Iris pigment epithelial cell (primary cell): ENCODE measurements at places on chromosomes 6 and 20.
A peak's percentile ranks its signal among the peaks of the same experiment; 100 is the strongest.

DNA sequence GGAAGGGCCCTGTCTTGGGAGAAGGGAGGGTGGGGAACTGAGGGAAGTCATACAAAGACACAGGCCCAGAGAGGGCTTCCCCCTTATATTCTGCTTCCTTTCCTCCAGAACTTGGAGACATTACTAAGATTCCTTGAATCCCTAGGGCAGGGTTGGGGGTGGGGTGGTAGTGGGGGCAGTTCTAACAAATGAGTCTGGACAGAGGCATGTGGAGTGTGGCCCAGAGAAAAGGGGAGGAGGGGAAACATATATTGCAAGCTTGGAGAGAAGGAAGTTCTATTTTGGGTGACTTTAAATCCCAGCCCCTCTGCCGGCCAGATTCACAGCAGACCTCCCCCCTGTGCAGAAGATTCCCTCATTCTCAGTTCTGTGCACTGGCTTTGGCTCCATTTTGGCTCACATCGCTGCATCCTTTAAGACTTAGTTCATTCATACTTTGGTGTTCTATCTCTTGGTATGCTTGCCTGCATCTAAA lies 43.7 kb downstream of the DAAM2 start:
- DNase-seq, result no peak

DNA sequence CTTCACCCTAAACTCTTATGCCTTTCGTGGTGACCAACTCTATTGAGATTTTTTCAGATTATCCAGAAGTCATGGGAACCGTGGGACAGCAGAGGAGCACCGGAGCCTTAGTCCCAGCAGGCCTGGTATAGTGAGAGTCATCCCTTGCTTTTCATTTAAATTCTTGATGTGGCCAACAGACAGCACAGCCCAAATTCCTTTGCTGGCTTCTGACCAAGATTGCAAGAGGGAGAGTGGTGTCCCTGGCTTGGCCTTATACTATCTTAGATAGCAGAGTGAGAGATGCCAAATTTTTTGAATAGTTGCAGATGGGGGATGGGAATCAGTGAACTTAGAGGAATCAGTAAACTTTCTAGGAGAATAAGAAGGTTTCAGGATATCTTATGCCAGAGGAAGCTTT lies 7.8 kb downstream of the STX11 start:
- peak; percentile 93 for DNase-seq

- peak; percentile 67 for DNase-seq
Measured at GRCh38 chr6:56193846-56194245, 53.5 kb downstream of the COL21A1 start.

DNA sequence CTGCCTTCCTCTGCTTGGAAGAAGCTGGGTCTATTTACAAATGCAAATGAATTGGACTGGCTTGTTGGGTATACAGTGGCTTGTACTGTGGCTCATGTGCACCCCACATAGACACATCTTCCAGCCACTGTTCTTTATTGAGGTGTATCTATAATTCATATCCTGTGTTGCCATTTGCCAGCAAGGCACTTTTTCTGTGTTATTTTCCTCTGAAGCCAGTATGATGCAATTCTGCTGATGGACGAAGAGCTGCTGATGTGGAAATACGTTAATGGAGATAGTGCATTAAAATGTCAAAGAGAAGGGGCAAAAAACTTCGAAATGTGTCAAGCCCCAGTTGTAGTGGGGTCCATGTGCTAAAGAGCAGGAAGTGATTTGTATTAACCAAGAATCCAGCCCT lies 167.5 kb downstream of the TMEM242 start:
- DNase-seq, result peak; percentile 70

GRCh38 chr6:21636876-21637275 lies 43.3 kb downstream of the SOX4 start:
- peak; percentile 25 for DNase-seq

- no peak for DNase-seq
Measured at GRCh38 chr6:104787305-104787704, 72.4 kb downstream of the HACE1 start.

GRCh38 chr6:111803804-111804203 lies 69.4 kb downstream of the FYN start:
- DNase-seq, result peak; percentile 88

- no peak for DNase-seq
Measured at GRCh38 chr6:136961848-136962247, 39.7 kb downstream of the SLC35D3 start.

DNA sequence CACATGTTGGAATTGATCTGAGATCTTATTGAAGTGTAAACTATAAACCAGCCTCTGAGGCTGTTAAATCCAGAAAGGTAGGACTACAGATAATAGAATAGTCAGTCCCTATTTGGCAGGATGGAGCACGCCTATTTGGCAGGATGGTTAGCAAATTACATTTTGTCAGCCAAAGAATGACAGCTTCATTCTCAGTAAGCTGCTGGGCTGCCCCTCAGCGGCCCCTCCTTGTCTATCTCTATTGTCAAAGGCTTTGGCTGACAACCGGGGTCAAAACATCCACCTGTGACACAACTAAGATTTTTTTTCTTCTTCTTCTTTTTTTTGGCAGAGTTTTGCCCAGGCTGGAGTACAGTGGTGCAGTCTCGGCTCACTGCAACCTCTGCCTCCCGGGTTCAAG lies 123.4 kb upstream of the ECI2 start:
- no peak for DNase-seq
